Testis (tissue), 5 donors: ENCODE measurements at places on chromosomes 7 and 10. TPM values are rescaled to one million over a fixed set of nuclear protein-coding genes. Genes with fewer than 3 reads are reported as not detected.
A peak's percentile ranks its signal among the peaks of the same experiment; 100 is the strongest.

DNA sequence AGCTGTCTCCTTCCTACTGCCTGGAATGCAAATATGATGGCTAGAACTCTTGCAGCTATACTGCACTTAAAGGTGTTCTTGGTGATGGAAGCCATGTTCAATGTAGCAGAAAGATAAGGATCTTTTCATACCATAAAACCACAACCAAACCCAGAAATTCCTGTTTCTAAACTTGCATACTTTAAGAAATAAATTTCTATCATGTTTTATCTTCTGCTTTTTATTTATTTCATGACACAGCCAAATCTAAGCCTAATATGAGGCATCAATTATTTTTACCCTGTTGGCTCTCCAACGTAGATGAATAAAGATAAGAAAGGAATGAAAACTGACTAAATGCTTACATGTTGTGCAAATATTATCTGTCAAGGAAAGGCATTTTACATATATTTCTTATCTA, 224.1 kb downstream of the DOCK4 start:
- no peaks in the 10 kb centered on the region for H3K27me3 ChIP-seq
- no peak overlapping the region for H3K4me3 ChIP-seq
- H3K4me1 ChIP-seq = no peaks in the 10 kb centered on the region
- no peaks in the 10 kb centered on the region for H3K36me3 ChIP-seq
- DNase-seq = no peak

GRCh38 chr10:71981015-71981875, 17.1 kb downstream of the CHST3 start:
- no peaks in the 10 kb centered on the region for H3K36me3 ChIP-seq
- no peak overlapping the region for H3K4me3 ChIP-seq
- no peaks in the 10 kb centered on the region for H3K27me3 ChIP-seq
- peaks cover 97% of the 10 kb centered on the region for H3K4me1 ChIP-seq

DNA sequence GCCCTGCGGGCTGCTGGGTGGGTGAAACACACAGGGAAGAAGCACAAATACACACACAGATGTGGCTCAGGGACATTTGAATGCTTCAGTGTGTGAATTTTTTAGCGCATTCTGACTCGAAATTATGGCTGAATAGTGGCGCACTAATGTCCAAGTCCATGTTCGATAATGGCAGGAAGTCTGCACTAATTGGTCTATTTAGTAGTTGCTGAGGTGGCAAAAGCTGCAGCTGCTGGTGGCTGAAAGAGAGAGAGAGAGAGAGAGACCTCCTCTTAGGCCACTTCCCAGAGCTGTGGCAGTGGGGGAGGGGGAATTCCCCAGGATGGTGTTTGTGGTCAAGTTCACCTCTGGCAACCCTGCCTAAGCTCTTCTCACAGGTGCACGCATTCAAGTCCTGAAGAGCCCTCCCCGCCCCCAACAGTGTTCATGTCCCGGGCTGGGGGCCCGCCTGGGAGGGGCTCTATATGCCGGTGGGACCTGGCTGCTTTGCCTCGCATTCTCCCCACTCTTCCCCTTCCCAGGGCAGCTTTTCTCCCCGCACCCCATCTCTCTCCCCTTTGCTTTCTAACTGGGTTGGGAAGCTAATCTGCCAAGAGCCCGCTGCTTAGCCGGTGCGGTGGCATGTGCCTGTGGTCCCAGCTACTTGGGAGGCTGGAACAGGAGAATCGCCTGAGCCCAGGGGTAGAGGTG, 6.0 kb upstream of the MNX1 start:
- H3K4me3 ChIP-seq = no peak overlapping the region
- no peaks in the 10 kb centered on the region for H3K27me3 ChIP-seq
- H3K36me3 ChIP-seq = no peaks in the 10 kb centered on the region
- peaks cover 6% of the 10 kb centered on the region for H3K4me1 ChIP-seq
- DNase-seq = no peak
- no peak overlapping the region for H3K27ac ChIP-seq

GRCh38 chr7:53811555-53812079, 730.6 kb upstream of the VSTM2A start:
- H3K36me3 ChIP-seq = no peaks in the 10 kb centered on the region
- H3K27me3 ChIP-seq = no peaks in the 10 kb centered on the region
- DNase-seq = peak; percentile 85
- H3K4me3 ChIP-seq = peak overlapping the region; percentile 52

DNA sequence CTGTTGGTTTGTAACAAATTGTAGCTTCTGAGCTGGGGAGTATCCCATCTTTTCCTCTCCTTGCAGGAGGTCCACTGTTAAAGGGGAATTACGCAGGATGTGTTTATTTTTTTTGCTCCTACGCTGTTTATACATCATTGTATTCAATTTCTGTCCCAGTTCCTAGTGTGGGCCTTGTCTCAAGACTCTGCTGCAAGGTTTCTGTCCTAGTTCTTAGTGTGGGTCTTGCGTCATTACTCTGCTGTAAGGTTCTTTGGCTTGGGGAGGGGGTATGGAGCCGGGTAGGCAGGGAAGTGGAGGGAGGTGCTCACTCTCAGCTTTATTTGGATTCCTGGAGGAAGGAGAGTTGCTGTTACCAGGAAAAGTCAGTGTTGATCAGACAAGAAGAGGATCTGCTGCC, 64.0 kb upstream of the TRIM8 start:
- peak; percentile 47 for DNase-seq
- no peaks in the 10 kb centered on the region for H3K36me3 ChIP-seq
- no peak overlapping the region for H3K4me3 ChIP-seq

GRCh38 chr10:91238191-91238590, 17.7 kb downstream of the PCGF5 start:
- no peaks in the 10 kb centered on the region for H3K36me3 ChIP-seq
- no peak overlapping the region for H3K27ac ChIP-seq
- no peak for DNase-seq
- no peaks in the 10 kb centered on the region for H3K27me3 ChIP-seq
- H3K4me1 ChIP-seq = no peaks in the 10 kb centered on the region

- H3K27ac ChIP-seq = no peak overlapping the region
- DNase-seq = no peak
- no peaks in the 10 kb centered on the region for H3K27me3 ChIP-seq
Measured at GRCh38 chr7:43876241-43876640, 6.9 kb upstream of the MRPS24 start.

GRCh38 chr10:43843321-43844101, 194.8 kb upstream of the ZNF32 start:
- no peaks in the 10 kb centered on the region for H3K4me1 ChIP-seq
- no peak overlapping the region for H3K27ac ChIP-seq
- H3K27me3 ChIP-seq = no peaks in the 10 kb centered on the region
- DNase-seq = no peak
- no peaks in the 10 kb centered on the region for H3K36me3 ChIP-seq
- no peak overlapping the region for H3K4me3 ChIP-seq

GRCh38 chr10:70348228-70348850, 34.1 kb downstream of the LRRC20 start:
- no peak overlapping the region for H3K4me3 ChIP-seq
- H3K4me1 ChIP-seq = no peaks in the 10 kb centered on the region
- DNase-seq = peak; percentile 41
- no peak overlapping the region for H3K27ac ChIP-seq
- H3K36me3 ChIP-seq = no peaks in the 10 kb centered on the region
- H3K27me3 ChIP-seq = no peaks in the 10 kb centered on the region

GRCh38 chr7:94838717-94839116, 68.7 kb upstream of the PPP1R9A start:
- H3K27ac ChIP-seq = no peak overlapping the region
- H3K4me1 ChIP-seq = no peaks in the 10 kb centered on the region
- no peaks in the 10 kb centered on the region for H3K36me3 ChIP-seq
- no peak for DNase-seq
- no peak overlapping the region for H3K4me3 ChIP-seq

GRCh38 chr10:82982110-82982608, 1107.2 kb downstream of the NRG3 start:
- no peak overlapping the region for H3K27ac ChIP-seq
- no peaks in the 10 kb centered on the region for H3K4me1 ChIP-seq
- no peak for DNase-seq
- no peaks in the 10 kb centered on the region for H3K27me3 ChIP-seq

DNA sequence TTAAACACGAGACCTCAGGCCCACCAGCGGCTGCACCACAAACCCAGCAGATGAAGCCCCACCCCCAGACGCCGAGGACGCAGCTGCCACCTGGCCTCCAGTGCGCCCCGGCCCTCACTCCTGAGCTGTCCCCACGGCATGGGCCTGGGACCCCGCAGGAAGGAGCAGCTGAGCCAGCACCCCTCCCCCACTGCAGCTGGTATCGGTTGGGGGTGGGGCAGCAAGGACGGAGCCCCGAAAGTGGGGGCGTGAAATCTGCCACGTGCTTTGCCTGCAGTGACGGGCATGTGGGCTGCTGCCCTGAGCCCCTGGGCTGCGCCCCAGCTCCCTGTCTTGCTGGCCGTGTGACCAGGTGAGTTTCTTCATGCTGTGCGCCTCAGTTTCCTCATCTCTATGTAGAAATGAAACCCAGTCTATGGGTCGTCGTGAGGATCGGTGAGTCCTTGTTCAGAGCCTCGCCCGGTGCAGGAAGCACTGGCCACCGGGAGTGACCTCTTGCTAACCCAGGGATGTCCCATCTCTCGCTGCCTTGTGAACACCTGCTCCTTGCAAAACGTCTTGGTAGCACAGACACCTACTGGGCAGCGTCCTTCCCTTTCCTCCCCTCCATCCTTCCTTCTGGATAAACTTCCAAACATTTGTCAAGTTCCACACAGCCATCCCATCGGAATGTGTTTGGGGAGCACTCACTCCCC, 32.0 kb downstream of the CFAP46 start:
- DNase-seq = no peak
- no peak overlapping the region for H3K27ac ChIP-seq
- H3K4me1 ChIP-seq = no peaks in the 10 kb centered on the region
- no peaks in the 10 kb centered on the region for H3K36me3 ChIP-seq

DNA sequence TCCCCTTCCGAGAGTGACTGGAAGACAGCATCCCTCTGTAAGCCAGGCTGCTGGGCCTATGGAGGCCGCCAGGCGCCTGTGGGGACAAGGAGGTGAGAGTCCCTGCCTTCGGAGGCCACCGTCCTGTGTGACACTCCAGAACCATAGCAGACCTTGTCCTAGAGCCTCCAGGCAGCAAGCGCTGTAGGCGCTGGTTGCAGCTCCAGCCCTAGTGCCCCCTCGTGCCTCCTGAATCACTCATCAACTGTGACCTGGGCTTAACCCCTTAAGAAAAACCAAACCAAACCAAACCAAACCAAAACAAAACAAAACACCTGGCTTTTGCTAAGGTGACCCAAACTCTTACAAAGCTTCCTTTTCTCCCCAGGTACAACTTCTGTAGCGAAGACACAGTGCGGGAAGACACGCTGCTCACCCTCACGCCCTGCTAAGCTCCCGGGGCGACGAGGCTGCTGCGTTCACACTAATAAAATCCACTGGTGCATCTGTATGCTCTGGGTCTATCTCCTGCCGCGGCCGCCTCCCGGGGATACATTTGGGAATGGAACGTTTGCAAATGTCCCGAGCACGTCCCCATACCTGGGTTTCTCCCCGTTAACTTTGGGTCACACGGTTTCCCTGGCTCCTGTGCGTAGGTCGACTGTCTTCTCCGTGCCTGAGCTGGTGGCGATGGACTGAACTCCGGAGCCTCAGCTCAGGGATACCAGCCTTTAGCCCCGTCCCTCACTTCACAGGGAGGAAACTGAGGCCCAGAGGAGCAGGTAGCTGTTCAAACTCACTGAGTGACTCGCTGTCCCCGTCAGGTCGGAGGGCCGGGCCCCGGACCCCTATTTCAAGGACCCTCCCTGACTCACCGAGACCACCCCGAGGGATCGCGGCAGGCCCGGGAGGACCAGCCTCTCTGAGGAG, 11.8 kb upstream of the PNLIPRP2 start:
- no peaks in the 10 kb centered on the region for H3K36me3 ChIP-seq
- no peak for DNase-seq
- no peak overlapping the region for H3K27ac ChIP-seq
- no peaks in the 10 kb centered on the region for H3K27me3 ChIP-seq
- peak overlapping the region; percentile 55 for H3K4me3 ChIP-seq
- H3K4me1 ChIP-seq = no peaks in the 10 kb centered on the region

DNA sequence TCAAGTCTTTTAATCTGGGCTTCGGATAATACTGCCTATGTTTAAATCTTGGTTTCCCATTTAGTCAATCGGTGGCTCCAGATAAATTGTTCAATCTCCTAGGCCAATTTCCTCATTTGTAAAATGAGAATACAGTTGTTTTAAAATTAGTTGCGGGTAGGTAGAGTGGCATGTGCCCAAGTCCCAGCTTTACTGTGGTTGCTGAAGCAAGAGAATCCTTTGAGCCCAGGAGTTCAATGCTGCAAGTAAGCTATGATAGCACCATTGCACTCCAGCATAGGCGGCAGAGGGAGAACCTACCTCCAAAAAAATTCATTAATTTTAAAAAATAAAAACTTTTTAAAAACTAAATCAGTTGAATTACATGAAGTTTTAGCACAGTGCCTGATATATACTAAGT, 7.3 kb downstream of the RNF216 start:
- no peaks in the 10 kb centered on the region for H3K4me1 ChIP-seq
- no peaks in the 10 kb centered on the region for H3K27me3 ChIP-seq
- H3K4me3 ChIP-seq = no peak overlapping the region
- no peaks in the 10 kb centered on the region for H3K36me3 ChIP-seq

GRCh38 chr10:95329296-95329695, 38.5 kb upstream of the PDLIM1 start:
- H3K4me1 ChIP-seq = no peaks in the 10 kb centered on the region
- no peaks in the 10 kb centered on the region for H3K36me3 ChIP-seq
- H3K27me3 ChIP-seq = no peaks in the 10 kb centered on the region
- no peak for DNase-seq
- no peak overlapping the region for H3K27ac ChIP-seq

- no peaks in the 10 kb centered on the region for H3K36me3 ChIP-seq
Measured at GRCh38 chr10:62171791-62172190, 96.9 kb downstream of the RTKN2 start.

- no peak overlapping the region for H3K4me3 ChIP-seq
- no peak for DNase-seq
- no peak overlapping the region for H3K27ac ChIP-seq
- no peaks in the 10 kb centered on the region for H3K36me3 ChIP-seq
- peaks cover 14% of the 10 kb centered on the region for H3K4me1 ChIP-seq
Measured at GRCh38 chr10:69731184-69731583, 70.5 kb upstream of the COL13A1 start.

GRCh38 chr7:85457911-85458310, 271.1 kb upstream of the SEMA3D start:
- H3K36me3 ChIP-seq = no peaks in the 10 kb centered on the region
- no peak for DNase-seq
- H3K4me3 ChIP-seq = no peak overlapping the region
- no peaks in the 10 kb centered on the region for H3K27me3 ChIP-seq
- H3K4me1 ChIP-seq = no peaks in the 10 kb centered on the region

ITGA8 gene
- 0.68 TPM for total RNA-seq

SPDYE8 gene
- 8.6 TPM for total RNA-seq

C10orf105 gene
- total RNA-seq = 0.47 TPM

GIMAP6 gene
- 3.9 TPM for total RNA-seq

TMEM168 gene
- total RNA-seq = 26.1 TPM

NSUN6 gene
- 50.2 TPM for total RNA-seq

PTPN12 gene
- 86.5 TPM for total RNA-seq
